ENCODE measurements at places on chromosomes 12 and 14. TPM values are rescaled to one million over a fixed set of nuclear protein-coding genes. Genes with fewer than 3 reads are reported as not detected.

LGR5 gene
- total RNA-seq: 55.8 TPM

PTPRQ gene
- 0.35 TPM for total RNA-seq

RPL10L gene
- total RNA-seq: not detected

OTX2 gene
- total RNA-seq: not detected

WNT1 gene
- not detected for total RNA-seq

DTX3 gene
- total RNA-seq: 26.5 TPM
